Kasumi-1 (cell line): ENCODE measurements at places on chromosomes 6 and 20.

DNA sequence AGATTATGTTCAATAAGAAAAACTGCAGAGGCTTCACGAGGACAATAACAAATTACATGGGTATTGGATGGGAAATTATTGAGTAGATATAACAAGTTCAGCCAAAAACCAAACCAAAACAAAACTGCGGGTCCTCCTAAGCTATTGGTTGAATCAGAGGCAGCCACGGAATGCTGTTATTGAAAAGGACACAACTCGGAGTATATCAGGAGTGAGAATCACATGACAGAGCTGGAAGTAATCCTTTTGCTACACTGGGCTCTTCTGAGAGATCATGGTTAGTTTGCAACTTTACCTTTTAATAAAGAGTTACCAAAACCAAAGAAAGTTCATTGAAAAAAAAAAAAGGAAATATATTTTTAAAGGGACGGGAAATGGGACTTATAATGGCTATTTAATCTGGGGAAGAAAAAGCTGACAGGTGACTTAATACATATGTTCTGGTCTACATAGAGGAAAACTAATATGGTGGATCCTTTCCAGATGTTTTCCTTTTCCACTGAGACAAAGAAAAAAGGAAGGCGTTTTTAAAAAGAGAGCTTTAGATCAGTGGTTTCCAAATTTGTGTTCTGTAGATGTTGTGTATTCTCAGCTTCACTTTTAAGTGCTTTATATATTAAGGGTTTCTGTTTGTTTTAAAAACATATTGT is 6.9 kb upstream of the CITED2 start:
- DNase-seq = no peak

- no peak for DNase-seq
Measured at GRCh38 chr6:92496527-92496926, 922.8 kb downstream of the EPHA7 start.

DNA sequence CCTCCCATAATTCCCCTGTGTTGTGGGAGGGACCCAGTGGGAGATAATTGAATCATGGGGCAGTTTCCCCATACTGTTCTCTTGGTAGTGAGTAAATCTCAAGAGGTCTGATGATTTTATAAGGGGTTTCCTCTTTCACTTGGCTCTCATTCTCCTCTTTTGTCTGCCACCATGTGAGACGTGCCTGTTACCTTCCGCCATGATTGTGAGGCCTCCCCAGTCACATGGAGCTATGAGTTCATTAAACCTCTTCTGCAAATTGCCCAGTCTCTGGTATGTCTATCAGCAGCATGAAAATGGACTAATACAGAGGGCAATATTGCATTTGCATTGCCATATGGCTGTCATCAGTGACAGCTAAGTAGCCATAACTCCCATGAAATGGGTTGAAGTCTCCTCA is 63.2 kb downstream of the ZNF217 start:
- no peak for DNase-seq

GRCh38 chr20:34047917-34048316 is 54.2 kb downstream of the RALY start:
- no peak for DNase-seq

DNA sequence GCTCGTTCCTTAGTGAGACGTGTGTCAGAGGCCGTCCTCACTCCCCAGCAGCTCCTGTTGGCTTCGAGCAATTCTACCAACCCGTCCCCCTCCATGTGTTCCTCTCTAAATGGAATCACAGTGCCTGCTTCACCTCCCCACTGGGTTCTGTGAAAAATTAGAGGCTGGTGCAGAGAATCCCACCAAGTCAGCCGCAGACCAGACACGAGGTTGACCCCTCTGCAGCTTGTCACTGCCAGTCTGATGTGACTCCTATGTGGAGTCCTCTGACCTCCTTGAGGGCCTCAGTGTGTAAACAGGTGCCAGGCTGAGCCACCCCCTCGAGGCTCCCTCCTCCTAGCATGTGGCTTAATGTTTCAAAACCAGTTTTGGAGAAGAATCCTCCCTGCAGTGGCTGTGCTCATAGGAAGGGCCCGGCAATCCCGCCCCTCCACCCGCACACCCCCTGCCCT is 12.6 kb upstream of the IRF4 start:
- DNase-seq = no peak

DNA sequence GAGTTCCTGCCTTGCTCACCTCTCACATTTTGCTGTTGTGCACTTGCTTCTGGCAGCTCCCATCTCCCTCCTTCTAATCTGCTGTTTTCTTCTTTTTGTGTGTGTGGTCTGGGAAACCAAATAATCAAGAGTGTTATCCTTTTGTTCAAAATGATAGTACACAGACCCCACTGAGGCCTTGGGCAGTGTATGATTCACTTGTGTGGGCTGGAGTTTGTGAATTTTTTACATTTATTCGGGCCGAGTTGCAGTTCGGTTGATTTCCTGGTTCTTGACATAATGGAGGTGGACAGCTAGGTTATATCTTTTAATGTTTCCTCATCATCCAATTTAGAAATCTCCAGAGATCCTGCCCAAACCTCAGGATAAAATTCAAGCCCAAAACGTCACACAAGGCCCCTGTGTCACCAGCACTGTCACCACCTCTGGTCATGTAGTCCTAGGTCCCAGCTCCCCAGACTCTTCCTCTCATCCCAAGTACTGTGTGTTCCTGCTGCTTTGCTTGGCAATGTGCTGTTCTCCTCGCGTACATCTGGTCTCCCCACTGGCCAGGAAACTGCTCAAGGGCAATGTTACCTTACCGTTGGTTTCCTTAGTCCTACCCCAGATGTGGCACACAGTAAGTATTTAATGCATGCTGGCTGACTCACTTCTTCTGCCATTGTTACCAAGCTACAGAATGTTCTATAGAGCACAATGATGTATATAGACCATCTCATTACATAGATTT is 55.7 kb upstream of the PHACTR2 start:
- DNase-seq = no peak

- no peak for DNase-seq
Measured at GRCh38 chr6:154923199-154923869, 71.8 kb upstream of the TIAM2 start.

DNA sequence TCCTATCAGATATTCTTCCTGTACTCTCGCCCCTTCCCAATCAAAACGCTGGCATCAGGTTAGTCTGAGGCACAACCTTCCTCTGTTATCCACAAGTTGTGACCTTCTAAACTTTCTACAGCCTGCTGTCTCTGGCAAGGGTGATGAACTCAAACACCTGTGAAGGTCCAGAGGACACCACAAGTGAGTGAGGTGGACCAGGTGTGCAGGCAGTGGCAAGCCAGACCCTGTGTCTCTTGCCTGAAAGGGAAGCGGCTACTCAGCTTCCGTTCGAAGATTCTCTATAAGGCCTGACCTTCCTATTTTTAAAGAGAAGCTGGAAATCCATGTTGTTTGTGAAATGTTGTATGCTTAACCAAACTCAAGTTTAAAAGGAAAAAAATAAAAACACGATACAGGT is 36.8 kb downstream of the GCM1 start:
- no peak for DNase-seq

- no peak for DNase-seq
Measured at GRCh38 chr20:19212821-19213502, 520 bp downstream of the SLC24A3 start.

DNA sequence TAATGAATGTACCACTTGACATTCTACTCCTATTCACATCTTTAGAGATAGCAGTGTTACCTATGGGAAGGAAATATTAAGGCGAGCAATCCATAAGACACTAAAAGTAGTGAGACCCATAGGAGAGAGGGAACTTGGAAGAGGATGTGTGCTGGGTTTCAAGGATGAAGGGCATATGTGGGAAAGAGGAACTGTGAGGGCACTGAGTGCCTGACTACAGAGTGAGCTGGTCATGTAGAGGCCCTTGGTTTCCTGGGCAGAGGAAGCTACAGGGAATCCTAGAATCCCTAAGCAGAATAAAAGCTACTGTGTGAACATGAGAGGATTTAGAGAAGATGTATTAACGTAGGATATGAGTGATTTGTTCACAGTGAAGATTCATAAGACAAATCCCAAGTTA is 262.8 kb downstream of the FARS2 start:
- peak; percentile 29 for DNase-seq

DNA sequence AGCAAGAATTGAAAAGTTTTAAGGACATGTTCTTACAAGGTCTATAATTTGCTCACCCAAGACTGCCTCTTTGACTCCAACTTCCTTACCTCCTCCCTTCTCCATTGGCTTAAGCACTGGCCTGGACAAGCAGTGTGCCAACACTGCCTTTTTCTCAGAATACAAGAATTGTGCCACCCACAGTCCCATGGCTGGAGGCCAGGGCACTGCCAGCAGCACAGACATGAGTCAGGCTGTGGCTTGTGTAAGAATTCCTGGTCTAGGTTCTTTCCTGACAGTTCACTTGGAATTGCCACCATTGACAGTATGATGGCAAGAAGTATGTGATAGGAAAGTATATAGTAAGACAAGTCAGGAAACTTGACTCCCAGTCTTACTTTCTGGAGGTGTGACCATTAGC is 202.7 kb upstream of the MARCKS start:
- DNase-seq = no peak

- DNase-seq = peak; percentile 20
Measured at GRCh38 chr6:156060013-156060412, 604.4 kb upstream of the NOX3 start.

- no peak for DNase-seq
Measured at GRCh38 chr6:27293436-27294098, 18.5 kb downstream of the POM121L2 start.

DNA sequence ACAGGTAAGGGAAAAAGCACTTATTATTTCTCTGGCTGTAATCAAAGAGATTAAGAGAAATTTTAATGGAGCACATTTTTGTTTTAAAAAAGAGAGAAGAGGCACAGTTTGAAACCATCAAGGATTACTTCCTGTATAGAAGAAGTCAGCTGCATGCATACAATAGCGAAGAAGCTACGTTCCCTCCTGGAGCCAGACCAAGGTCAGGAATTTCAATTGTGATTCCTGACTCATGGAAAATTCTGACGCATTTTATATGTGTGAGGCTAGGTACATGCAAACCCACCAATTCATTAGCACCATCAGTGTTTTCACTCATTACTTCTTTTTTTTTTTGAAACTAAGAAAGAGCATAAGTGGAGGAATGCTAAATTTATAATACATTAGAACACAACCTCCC is 232.7 kb upstream of the SGK1 start:
- DNase-seq = no peak

- DNase-seq = no peak
Measured at GRCh38 chr6:169246445-169246844, 7.2 kb downstream of the THBS2 start.

DNA sequence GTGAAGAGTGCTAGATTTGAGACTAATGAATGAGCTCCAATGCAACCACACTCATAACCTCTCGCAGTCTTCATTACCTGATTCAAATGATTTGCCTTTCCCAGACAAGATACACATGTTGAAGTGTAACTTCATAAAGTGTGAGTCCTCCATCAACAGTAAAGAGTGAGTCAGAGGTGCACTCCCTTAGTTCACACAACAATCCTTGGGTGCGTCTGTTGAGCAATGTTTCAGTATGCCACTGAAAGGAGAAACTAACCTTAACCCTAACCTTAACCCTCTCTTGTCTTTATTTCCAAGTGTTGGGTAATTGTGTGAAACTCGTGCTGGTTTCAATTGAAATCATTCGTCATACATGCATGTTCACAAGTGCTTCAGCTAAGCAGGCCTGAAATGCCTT is 21.0 kb upstream of the RIN2 start:
- DNase-seq = no peak

- no peak for DNase-seq
Measured at GRCh38 chr6:90413867-90414266, 117.2 kb upstream of the BACH2 start.

GRCh38 chr20:31821427-31821826 is 2.3 kb downstream of the MYLK2 start:
- DNase-seq = no peak

GRCh38 chr6:136927292-136927691 is 5.2 kb downstream of the SLC35D3 start:
- DNase-seq = peak; percentile 58

DNA sequence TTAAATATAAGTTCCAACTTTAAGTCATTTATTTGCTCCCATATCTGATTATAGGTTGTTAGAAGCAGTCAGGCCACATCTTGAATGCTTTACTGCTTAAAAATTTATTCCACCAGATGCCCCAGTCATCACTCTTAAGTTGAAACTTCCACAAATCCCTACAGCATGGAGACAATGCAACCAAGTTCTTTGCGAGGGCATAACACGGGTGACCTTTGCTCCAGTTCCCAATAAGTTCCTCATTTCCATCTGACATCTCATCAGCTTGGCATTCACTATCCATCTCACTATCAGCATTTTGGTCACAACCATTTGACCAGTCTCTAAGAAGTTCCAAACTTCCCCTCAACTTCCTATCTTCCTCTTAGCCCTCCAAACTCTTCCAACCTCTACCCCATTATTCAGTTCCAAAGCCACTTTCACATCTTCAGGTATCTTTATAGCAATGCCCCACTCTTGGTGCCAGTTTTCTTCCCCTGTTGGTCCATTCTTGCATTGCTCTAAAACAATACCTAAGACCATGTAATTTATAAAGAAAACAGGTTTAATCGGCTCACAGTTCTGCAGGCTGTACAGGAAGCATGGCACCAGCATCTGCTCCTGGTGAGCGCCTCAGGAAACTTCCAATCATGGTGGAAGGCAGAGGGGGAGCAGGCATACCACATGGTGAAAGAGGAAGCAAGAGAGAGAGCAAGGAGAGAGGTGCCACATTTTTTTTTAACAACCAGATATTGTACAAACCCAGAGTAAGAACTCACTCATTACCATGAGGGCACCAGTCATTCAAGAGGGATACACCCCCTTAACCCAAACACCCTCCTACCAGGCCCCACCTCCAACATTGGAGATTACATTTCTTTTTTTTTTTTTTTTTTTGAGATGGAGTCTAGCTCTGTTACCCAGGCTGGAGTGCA is 15.9 kb upstream of the ITPR3 start:
- DNase-seq = no peak
